GM19239 (cell line): ENCODE measurements at places on chromosomes 4 and X.

DNA sequence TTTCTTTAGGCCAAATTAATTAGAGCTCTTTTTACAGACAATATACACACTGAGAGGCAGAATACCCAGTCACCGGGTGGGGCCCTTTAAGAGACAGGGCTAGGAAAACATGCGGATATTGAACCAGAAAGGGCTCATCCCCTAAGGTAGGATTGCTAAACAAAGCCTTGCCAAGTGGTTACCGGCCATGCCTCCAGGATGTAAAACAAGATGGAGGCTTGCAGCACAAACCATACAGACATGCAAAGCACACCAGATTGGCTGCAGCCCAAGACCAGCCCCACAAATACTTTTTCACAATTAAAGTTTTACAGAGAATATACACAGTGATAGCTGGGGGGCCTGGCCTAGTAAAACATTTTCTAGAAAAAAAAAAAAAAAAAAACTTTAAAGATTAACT, 210.0 kb downstream of the KLHL4 start:
- DNase-seq, result no peak

GRCh38 chrX:10077425-10078188, 79.2 kb upstream of the CLCN4 start:
- no peak for DNase-seq

- no peak for DNase-seq
Observed at GRCh38 chr4:158818560-158819140, 49.8 kb downstream of the FNIP2 start.

DNA sequence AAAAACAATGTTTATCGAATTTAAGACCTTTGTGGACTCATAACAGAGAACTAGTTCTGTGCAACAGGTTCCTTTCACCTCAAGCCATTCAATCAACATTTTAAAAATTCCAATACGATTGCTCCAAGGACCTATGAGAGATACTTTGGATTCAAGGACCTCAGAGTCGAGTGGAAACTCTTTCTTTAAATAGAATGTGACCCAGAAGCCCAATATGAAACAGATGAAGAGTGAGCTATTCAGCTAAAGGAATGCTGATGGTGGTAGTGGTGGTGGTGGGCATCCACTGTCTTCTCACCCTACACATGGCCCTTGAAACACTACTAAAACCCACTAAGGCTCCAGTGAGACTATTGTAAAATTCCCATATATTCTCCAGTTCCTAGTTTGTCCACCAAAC, 257.2 kb downstream of the DMD start:
- DNase-seq, result no peak

DNA sequence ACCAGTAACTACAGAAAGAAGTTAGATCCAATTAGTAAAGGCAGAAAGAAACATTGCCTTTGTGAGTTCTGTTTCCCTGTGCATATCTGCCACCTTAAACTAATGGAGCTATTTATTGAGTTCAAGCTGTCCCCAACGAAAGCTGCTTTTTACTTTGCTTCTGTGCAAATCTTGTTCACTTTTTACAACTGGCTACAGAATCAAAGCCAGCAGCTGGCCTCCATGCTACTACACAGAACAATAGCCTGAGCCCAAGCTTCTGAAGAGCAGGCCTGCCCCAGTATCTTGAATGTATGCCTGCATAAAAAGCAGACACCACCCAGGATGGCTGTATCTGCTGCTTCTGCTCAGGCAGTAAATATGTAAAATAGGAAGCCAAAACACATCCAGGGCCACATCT, 28.1 kb downstream of the ANK2 start:
- DNase-seq, result no peak
